ENCODE measurements at places on chromosomes 6 and 20.

DNA sequence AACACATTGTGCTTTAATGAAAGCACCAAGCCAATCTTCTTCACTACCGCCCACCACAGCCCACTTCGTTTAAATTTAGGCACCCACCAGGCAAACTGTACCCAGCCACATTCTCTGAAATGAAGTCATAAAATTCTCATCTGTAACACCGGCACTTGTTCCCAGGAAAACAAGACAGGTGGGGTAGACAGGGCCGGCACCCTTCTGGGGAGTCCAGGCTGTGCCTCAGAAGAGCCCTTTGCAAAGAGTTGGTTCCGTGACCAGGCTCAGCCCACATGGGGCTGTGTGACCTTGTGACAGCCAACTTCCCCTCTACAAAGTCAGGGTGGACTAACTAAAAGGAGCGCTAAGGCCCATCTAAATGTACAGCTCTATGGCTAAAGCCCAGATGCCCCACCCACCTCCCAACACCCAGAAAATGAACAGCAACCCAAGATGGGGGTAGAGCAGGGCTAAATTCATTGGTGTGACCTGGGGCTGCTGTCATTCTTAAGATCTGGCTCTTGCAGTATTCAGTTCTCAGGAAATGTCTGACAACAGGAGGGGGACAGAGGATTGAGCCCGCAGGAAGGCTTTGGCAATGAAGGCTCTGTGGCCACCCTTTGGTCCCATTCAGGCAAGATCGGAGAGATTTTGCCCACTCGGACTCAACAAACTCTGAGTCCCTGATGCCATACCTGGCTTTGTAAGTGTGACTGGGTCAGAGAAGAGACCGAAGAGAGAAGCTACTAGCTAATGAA is 56.7 kb downstream of the TRERF1 start:
- DNase-seq: no peak

GRCh38 chr6:129583866-129584265 is 126.1 kb downstream of the ARHGAP18 start:
- no peak for DNase-seq

- DNase-seq: no peak
Observed at GRCh38 chr20:62219992-62220665, at the start of gene HRH3. HRH3 (minus strand) TSS chr20:62220278; CDS start chr20:62219970, 308 bp downstream.

GRCh38 chr6:14520536-14520935 is 403.0 kb downstream of the CD83 start:
- DNase-seq: no peak

GRCh38 chr20:24784607-24785006 is 164.5 kb upstream of the CST7 start:
- no peak for DNase-seq

GRCh38 chr6:136922685-136923006 is 545 bp downstream of the SLC35D3 start:
- DNase-seq: no peak

DNA sequence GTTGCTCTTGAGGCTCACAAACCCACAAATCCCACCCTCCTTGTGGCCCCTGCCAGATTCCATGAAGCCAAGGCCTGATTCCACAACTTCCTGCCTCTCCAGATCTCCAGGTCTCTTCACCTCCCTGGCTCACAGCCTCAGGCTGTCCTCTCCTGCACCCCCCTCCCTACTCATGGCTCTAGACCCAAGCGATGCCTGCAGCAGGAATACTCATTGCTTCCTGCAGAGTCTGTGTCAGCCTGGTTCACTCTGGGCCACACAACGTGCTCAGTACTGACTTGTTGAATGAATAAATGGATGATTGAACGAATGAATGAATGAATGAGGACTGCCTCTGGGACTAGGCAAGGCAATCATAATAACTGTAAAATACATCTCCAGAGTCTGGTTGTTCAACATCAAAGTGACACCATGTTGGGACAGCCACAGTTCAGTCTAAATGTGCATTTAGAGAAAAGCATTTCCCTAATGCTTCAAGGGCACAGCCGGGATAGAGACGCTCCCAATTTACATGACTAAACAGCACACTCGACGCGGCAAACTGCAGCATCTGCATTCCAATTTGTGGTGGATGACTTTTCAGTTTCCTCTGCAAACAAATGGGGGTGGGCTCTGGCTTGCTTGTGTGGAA is 139.9 kb downstream of the GRM4 start:
- DNase-seq: no peak

DNA sequence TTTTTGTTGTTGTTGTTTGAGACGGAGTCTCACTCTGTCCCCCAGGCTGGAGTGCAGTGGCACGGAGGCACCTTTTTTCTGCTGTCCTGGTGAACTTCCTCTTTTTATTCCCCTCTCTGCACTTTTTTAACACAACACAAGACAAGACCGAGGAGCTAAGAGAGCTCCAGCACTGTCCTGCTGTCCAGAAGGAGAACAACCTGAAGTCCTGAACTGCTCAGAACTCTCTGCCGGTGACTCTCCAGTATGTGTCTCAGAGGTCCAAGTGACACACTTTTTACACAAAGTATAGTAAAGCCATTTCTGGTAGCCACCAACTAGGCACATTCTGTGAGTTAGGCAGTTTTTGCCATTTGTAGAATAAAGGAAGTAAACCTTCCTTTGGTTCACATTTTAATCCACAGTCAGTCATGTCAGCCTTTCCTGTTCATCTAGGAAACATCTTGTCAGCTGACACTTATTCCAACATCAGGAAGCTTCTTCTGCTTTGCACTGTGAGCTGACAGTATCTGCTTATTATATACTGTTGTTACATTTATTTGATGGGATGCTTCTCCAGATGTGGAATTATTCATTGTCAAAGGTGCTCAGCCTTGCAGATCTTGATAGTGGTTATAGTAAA is 28.1 kb upstream of the TXNDC5 start:
- no peak for DNase-seq

- no peak for DNase-seq
Observed at GRCh38 chr6:11538052-11538818, 686 bp downstream of the TMEM170B start.

DNA sequence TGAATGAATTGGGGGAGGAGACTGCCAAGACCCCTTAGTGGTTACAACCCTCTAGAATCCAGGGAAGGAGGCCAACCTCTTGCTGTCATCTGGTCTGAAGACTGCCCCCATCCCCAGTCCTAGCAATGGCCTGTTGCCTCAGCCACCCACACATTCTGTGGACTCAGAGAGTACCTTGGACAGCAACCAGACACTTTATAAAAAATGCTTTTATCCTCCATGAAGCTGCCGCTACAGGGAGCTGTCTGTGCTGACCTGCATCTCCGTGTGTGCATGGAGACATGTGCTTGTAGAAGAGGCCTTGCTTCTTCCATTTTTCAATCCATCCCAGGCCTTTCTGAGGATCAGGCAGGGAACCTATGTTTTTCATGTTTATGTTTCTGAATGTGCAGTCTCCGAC is 15.2 kb downstream of the CDH22 start:
- no peak for DNase-seq

- DNase-seq: no peak
Observed at GRCh38 chr6:150394053-150394898, 25.5 kb downstream of the IYD start.

GRCh38 chr20:32034581-32035425 is 17.2 kb upstream of the HCK start:
- DNase-seq: no peak

GRCh38 chr6:114707081-114707620 is 364.3 kb upstream of the HS3ST5 start:
- DNase-seq: no peak

GRCh38 chr6:21626756-21627155 is 33.2 kb downstream of the SOX4 start:
- no peak for DNase-seq

DNA sequence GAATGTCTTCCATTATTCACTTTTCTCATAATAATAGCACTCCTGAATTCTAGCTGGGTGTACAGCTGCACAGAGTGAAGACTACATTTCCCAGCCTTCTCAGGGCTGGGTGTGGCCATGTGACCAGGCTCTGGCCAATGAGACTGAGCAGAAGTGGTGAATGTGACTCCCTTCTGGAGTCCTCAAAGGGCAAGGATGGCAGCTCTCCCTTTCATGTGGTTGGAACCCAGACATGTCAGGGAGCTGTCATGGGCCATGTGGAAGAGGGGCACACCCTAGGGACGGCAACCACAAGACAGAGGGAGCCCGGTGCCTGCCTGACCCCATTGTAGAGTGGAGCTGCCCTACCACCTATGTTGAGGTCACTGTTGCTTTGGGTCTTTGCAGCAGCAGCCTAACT is 312.8 kb upstream of the SULF2 start:
- no peak for DNase-seq

- no peak for DNase-seq
Observed at GRCh38 chr6:145954985-145955384, 9.2 kb downstream of the SHPRH start.

DNA sequence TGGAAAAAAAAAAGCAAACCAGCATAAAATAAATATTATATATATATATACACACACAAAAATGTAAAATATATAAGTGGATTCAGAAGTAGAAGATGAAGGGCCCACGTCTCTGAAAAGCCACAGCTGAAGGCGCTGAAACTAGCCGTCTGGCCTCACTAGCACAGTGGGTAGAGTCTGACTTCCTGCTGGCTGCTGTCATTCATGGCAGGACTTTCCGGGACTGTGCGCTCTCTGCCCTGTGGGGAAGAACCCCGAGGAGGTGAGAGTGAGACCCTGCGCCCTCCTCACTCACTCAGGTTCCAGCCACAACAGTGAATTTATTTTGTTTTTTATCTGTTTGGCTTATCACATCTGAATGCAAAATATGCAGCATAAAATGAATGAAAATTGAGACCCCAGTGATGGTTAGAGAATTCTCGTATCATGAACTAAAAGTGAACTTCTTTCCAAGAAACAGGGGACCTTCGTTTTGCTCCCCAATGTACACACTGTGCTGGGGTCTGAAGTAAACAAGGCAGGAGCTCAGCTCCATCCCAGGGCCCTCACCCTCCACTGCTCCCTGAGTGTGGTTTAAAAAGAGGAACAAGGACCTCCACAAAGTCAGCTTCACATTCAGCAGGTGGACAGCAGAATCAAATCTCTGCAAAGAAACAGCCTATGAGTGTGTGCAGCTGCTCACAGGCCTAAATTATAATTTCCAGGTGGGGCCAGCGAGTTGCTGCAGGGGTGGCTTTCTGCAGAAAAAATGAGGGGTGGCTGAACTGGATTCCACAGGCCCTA is 1.3 kb upstream of the RAMACL start:
- no peak for DNase-seq

- no peak for DNase-seq
Observed at GRCh38 chr6:31350196-31351032, 6.6 kb downstream of the HLA-B start.

DNA sequence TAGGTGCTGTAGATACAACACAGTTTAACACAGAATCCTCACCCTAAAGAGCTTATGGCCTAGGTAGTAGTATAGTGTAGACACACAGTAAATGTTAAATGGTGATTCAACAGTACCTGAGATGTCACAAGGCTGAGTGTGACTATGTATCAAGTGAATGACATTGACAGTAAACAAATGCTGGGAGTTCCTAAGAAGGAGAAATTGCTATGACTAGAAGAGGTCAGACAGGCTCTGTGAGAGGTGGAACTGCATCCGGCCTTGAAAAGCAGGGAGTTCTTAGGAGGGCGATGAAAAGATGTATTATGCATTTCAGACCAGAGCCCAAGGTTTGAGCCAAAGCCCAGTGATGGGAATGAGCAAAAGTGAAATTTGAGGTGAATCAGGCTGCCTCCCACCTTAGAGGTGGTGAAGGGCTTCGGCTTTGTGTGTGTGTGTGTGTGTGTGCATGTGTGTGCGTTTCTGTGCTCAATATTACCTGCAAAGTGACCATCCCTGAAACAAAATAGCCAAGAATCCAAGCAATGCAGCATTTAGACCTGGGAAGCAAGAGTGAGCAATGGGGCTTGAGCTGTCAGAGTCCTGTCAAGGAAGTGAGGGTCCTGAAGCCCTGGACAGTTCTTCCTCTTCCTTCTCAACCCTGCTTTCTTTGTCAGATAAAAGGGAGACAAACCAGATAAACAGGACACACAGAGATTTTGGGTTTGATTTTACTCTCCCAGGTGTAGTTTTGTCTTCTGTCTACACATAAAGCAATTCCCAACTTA is 32.3 kb upstream of the CITED2 start:
- no peak for DNase-seq

DNA sequence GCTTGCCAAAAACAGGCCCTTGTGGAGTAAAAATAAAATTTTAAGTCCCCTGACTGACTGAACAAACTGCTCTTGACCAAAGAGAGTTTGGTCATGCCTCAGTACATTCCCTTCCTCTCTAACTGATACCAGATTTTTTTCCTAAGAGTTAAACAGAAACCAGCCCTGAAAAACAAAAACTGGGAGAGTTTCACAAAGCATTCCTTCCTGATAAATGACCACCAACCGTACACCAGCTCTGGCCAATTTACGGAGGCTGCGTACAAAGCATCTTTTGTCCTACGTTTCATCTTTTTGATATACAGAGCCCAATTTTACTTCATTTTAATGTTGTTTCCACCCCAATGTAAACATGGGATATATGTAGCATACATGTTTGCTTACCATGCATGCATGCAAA is 477.4 kb upstream of the HTR1E start:
- no peak for DNase-seq

- no peak for DNase-seq
Observed at GRCh38 chr6:143652841-143653331, 24.9 kb upstream of the PHACTR2 start.

GRCh38 chr6:33661106-33661838 is 40.1 kb downstream of the ITPR3 start:
- no peak for DNase-seq

DNA sequence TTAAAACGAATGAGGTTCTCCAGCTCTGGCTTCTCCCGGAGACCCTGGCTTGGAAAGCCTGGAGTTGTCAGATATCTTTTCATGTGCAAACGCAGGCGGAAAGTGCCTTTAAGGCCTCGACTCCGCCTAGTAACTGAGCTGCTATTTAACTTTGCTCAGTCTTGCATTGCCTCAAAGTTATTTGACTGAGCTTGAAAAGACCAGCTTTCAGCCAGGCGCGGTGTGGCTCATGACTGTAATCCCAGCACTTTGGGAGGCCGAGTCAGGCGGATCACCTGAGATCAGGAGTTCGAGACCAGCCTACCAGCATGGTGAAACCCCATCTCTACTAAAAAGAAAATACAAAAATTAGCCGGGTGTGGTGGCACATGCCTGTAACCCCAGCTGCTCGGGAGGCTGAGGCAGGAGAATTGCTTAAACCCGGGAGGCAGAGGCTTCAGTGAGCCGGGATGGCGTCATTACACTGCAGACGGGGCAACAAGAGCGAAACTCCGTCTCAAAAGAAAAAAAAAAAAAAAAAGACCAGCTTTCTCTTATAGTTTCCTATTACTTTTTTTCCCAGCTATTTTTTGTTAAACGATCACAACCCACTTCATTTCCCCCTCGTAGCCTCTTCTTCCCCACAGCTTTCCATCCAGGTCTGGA is 1.9 kb downstream of the GCNT2 start:
- DNase-seq: no peak

DNA sequence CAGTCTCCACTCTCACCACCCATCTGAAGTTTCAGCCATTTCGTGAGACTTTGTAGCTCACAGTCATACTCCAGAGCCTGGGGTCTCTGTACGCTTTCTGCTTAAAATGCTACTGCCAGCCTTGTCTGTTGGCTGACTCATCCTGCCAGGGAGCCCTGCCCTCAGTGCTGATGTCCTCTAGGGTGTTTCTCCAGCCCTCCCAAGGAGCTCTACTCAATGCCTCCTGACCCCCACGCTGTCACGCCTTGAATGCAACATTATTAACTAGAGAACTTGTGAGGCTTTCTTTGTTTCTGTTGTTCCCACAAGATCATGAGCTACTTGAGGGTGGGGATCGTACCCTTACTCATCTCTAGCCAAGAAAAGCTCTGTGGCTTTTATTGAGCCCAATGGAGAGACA is 20.1 kb downstream of the KIF16B start:
- no peak for DNase-seq

- DNase-seq: no peak
Observed at GRCh38 chr6:66508433-66508832, 801.4 kb upstream of the EYS start.

Data from stimulated activated CD8-positive, alpha-beta memory T cell treated with anti-CD3 and anti-CD28 coated beads, Interleukin-15, amount 100 ng/mL, for 1 hour (primary cell).